ENCODE measurements at places on chromosomes 3 and 15.

- no peak for DNase-seq
Observed at GRCh38 chr3:128113817-128114794, 9.5 kb downstream of the RUVBL1 start.

DNA sequence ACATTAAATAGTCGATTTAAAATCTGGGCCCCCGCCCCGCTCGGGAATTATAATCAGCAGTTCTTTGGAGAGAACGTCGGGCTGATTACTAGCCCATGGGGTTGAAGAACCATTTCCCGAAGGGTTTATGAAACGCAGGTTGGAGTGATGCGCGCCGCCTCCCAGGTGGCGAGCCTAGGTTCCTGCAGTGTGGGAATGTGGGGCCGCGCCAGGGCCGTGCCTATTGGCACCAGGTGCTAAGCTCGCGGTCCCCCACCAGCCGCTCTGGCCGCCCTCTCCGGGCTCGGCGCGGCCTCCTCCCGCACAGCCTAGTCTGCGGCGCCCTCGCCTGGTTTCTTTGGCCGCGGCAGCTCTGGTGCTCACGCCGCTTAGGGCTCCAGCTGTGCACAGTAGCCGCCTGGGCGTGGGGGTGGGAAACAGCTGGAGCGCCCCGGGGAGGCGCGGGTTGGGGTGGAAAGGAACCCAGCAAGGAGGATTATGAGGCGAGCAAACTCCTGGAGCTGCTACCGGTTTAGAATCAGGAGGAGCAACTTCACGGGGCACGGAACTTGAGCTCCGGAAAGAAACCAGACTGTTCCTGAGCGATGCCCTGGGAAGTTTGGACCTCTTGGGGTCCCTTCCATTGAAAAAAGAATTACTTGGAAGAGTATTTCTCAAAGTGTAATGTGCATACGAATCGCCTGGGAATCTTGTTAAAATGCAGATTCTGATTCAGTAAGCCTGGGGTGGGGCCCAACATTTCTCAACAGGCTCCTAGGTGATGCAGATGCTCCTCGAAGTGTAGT lies 5.6 kb upstream of the MECOM start:
- DNase-seq, result no peak

GRCh38 chr15:58403581-58403980 lies 28.2 kb upstream of the LIPC start:
- DNase-seq, result no peak

DNA sequence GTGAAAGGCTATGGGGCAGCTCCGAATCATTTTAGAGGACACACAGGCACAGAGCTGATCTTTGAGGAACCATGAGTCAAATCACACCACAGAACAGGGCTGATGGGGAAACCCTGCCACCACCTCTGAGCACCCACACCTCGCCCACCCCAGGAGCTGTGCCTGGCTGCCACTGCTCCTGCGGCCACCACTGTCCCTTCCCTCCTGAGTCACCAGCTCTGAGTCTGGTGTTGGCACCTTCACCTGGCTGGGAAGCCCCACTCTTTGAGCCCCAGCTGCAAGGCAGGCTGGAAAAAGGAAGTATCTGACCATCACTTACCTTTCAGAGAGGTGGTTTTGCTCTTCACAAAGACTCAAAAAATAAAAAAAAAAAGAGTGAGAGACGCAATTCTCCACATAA lies 63.6 kb upstream of the MEF2A start:
- no peak for DNase-seq

DNA sequence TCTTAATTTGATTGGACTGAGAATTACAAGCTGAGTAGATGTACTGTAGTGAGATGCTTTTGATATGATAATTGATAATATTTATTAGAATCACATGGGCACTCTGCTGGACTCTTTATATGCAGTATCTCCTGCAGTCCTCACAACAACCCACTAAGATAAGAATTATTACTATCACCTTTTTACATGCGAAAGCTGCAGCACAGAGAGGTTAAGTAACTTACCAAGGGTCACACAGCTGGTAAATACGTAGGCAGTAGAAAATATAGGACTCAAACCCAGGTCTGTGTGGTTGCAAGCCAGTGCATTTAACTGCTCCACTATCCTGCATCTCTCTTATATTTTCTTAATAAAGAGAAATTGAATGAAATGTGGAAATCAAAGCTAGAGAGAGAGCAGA lies 392.8 kb upstream of the RORA start:
- DNase-seq, result no peak

GRCh38 chr15:78625606-78626280 lies 4.9 kb upstream of the CHRNA3 start:
- no peak for DNase-seq

- DNase-seq, result no peak
Observed at GRCh38 chr15:29568840-29569532, 253.3 kb downstream of the TJP1 start.

DNA sequence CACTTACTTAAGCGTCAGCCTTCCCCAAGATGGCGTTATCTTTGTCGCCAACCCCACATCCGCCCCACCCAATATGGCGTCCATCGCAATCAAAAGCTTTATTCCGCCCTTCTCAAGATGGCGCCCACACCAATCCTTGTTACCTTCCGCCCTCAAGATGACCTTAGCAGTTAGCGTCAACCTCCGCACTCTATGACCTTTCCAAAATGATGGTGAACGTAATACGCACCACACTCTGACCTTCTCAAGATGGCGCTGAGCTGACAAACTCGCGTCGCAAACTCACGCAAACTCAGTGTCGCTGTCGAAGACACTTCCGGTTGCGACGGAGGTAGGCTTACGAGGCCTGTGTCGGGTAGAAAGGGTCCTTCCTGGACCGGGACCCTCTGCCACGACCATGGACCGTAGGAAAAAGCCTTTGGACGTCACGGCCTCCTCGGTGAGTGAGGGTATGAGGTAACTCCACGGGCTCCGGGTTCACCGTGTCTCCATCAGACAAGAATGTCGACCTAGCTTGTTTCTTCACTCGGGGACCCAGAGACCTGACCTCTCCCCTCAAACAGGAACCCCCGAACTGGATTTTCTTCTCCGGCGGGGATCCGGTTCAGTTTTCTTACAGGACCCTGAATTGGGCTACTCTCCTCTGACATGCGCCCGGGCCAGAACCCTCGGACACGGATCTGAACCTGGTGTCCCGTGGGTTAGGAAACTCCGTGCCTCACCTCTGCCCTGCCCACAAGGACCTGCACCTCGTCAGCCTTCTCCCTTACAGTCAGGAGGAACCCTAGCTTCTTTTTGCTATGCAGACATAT lies at the start of gene CCDC174:
Gene CCDC174 (plus strand): TSS at position 323 of the 812 bp plus-strand sequence. CDS start 75 bp downstream, at position 398.
- DNase-seq, result peak; percentile 98

- DNase-seq, result peak; percentile 81
Observed at GRCh38 chr3:174295306-174296092, 563.6 kb upstream of the NAALADL2 start.

- DNase-seq, result no peak
Observed at GRCh38 chr3:184470551-184470950, 90.7 kb downstream of the CHRD start.

GRCh38 chr3:118036215-118036614 lies 998.4 kb downstream of the IGSF11 start:
- no peak for DNase-seq

- DNase-seq, result no peak
Observed at GRCh38 chr15:91368611-91369010, 268.6 kb downstream of the SV2B start.

GRCh38 chr3:65785065-65785645 lies 253.6 kb downstream of the MAGI1 start:
- DNase-seq, result peak; percentile 41

- no peak for DNase-seq
Observed at GRCh38 chr3:169955406-169955805, 11.2 kb upstream of the SEC62 start.

Data from fibroblast of skin of left quadriceps (primary cell).